Activated T-helper 1 cell treated with anti-CD3 and anti-CD28 coated beads, Interleukin-2, amount 50 U/mL, for 16 hours (primary cell): ENCODE measurements at places on chromosomes 12 and 14.

GRCh38 chr12:104712968-104713367, 245.1 kb downstream of the SLC41A2 start:
- no peak for DNase-seq

DNA sequence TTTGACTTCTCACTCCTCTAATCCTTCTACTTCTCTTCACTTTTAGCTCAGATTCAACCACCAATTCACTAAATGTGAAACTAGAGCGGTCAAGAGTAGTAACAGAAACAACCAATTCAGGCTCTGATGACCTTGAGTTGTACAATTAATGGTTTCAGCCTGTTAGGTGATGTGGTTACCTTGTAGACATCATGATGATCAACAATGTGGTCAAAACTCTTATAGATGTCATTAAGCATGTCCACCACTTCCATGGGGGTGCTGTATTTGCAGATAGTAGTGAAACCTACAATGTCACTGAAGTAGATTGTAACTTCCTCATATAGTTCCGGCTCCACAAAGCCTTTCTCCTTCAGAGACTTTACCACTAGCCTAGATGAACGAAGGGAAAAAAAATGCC, 54.1 kb upstream of the PLBD1 start:
- DNase-seq = no peak

GRCh38 chr12:122080149-122081082, 1.9 kb downstream of the MLXIP start:
- no peak for DNase-seq

GRCh38 chr12:95202691-95203486, 14.4 kb downstream of the FGD6 start:
- DNase-seq = no peak

DNA sequence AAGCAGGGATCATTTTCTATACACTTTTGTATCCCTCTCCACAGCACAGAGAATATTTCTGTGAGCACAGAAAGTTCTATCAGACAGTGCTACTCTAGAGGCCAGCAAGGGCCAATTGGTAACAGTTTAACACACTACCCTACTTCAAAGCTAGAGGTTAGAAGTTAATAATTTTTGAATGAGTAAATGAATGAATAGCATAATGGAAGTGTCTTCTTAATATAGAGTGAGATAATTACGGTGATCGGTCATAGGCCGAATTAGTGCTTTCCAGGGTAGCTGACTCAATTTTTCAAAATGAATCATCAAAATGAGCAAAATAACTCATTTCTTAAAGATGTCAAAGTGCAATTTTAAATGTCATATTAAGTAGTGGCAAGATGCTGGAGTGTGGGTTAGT, 67.0 kb upstream of the CCDC198 start:
- no peak for DNase-seq

GRCh38 chr12:75452675-75453330, 27.8 kb upstream of the GLIPR1 start:
- DNase-seq = no peak

GRCh38 chr14:56276108-56276507, 157.9 kb downstream of the PELI2 start:
- DNase-seq = no peak

GRCh38 chr12:3744229-3744901, 8.5 kb downstream of the CRACR2A start:
- no peak for DNase-seq

- no peak for DNase-seq
Measured at GRCh38 chr14:51327376-51327775, 87.3 kb downstream of the TMX1 start.

DNA sequence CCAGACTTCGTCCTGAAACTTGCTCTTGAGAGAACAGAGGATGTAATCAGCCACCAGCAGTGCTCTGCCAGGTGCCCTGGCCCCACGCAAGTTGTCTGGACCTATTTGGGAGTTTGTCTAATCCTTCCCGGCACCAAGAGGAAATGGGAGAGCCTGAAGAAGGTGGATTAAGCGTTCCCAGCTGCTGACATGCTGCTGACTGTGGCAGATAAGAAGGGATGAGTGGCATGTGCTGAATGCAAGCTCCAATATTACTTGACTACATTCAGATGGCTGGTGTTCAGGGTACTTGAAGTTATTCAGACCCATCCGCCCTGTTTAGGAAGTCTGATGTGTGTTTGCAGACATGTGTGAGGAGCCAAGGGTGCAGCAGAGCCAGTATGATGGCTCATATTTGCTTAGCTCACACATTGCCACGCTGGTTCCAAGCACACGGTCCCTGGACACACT, 440.6 kb upstream of the CCDC196 start:
- DNase-seq = no peak

DNA sequence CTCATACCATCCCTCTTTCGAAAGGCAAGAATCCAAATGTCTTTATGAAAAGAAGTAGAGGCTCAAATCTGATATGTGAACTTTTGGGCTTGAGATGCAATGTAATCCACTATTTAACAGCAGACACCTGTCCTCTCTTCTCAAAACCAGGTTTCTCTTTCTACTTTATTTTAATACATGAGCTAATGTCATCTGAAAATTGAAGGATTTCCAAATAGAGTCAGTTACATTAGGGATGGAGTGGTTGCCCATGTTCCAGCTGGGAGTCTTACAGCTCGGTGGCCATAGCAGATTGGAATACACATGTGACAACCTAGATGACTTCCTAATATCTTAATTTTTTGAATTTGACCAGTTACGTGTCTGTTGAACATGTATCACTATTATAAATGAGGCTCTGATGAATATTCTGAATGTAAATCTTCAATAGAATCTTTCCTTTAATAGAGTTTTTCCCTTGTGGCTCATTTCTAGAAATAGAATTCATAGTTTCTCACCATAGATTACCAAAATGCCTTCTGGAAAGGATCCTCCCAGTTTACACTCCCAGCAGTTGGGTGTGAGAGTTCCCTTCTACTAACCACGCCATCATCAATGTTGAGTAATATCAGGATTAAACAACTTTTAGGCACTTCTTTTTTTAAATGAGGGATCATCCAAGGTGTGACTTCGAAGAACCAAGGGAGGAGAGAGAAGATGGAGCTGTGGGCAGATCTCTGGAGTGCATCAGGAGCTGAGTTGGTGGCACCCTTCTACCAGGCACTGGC, 49.2 kb downstream of the GPR135 start:
- no peak for DNase-seq
